Tongue (tissue), 3 donors: ENCODE measurements at places on chromosomes 12 and 14.

- DNase-seq, result no peak
Measured at GRCh38 chr12:115364921-115365320, 680.9 kb upstream of the TBX3 start.

- no peak for DNase-seq
Measured at GRCh38 chr14:101808894-101809670, 47.6 kb downstream of the PPP2R5C start.

GRCh38 chr12:122467983-122468382 lies 32.7 kb downstream of the ZCCHC8 start:
- DNase-seq, result peak; percentile 32

DNA sequence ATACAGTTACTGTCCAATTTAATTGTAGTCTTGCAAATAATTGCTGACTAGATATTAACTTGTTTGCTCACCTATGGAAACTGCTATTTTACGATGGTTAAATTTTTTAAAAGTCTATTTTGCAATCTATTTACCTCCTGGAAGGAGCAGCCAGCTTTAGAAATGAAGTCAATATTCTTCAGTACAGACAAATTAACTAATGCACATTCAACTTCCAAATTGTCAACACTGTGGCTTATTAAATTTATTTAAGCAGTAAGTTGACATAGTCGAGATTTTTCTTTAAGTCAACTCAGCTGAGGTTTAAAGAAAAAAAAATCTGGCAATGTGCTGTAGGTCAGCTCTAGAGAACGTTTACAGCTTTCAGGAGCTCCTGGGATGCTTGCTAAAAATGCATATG lies 221.2 kb downstream of the SSPN start:
- DNase-seq, result no peak

DNA sequence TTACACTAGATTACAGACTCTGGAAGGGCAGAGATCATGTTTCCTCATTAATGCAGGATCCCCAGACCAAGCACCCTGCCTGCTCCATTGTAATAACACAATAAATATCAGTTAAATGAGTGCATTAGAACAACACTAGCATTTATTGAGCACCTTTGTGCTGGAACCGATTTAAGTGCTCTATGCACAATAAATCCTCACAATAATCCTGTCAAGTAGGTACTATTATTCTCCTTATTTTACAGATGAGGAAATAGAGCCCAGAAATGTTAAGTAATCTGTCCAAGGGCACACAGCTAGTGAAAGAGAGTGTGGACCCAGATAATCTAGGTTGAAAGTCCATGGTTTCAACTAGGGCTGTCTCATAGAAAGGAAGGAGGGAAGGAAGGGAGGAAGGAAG lies 69.8 kb downstream of the MAP1LC3B2 start:
- DNase-seq, result no peak
